Stimulated activated CD8-positive, alpha-beta memory T cell treated with anti-CD3 and anti-CD28 coated beads, Interleukin-4, amount 100 ng/mL, for 48 hours (primary cell): ENCODE measurements at places on chromosomes 11 and 22.
A peak's percentile ranks its signal among the peaks of the same experiment; 100 is the strongest.

DNA sequence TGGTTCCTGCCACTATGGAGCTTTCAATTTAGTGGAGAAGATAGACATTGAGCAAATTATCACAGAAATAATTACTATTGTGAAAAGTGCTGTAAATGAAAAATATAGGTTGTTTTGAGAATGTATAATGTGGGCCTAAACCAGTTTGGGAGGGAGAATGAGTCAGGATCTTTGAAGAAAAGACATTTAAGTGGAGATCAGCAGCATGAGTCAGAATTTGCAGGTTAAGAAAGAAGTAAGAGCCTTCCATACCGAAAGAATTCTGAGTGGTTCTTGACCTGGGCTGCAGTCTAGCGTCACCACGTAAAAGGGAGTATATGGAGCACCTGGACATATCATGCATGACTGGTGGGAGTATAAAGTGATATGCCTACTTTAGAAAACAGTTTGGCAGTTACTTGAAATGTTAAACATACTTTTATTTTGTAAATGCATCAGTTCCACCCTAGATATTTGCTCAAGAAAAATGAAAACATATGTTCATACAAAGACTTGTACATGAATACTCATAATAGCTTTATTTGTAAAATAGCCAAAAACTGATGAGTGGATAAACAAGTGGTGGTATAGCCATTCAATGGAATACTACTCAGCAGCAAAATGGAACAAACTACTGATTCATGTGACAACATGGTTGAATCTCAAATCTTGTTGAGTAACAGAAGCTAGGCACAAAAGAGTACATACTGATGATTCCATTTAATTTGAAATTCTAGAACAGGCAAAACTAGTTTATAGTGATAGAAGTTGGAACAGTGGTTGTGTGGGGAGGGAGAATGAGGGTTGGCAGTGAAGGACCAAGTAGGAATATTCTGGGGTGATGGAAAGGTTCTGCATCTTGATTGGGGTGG, 99.2 kb downstream of the STIM1 start:
- no peak for DNase-seq

DNA sequence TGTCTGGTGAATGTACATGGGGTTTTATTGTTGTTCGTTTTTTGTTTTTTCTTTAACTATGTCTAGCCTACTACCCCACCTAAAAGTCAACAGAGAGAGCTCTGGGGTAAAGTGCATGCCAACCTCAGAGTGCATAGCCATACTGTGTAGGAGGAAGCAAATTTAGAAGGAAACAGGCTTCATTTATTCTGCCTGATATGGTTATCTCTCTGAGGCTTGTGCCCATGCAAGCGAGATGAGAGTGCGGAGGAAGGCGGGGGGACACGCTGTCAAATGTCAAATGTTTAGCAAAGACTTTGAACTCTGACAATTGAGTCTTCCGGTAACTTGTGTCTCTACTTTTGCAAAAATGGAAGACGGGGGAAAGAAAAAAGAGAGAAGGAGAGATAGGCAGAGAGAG, 295.5 kb downstream of the ETS1 start:
- peak; percentile 72 for DNase-seq

GRCh38 chr22:48004936-48005335, 1242.5 kb downstream of the TBC1D22A start:
- no peak for DNase-seq

DNA sequence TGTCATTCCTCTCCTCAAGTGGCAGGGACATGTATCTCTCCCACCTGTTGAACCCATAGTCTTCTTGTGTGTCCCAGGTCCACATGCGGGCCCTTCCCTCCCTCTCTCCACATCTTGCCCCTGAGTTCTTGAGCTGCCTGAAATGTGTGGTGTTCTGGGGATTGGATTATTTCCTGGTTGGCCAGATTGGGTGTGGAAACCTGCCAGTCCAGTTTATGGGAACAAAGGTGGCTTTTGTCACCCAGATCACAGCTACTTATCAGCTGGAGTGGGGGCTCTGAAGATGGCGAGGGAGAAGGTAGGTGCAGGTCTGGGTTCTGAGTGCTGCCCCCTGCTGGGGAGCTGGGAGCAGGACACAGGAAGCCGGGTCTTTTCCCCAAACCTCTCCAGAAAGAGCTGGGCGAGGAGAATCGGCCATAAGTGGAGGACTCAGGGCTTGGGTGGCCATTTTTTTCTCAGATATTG, 14.2 kb downstream of the DTX4 start:
- DNase-seq: peak; percentile 73

DNA sequence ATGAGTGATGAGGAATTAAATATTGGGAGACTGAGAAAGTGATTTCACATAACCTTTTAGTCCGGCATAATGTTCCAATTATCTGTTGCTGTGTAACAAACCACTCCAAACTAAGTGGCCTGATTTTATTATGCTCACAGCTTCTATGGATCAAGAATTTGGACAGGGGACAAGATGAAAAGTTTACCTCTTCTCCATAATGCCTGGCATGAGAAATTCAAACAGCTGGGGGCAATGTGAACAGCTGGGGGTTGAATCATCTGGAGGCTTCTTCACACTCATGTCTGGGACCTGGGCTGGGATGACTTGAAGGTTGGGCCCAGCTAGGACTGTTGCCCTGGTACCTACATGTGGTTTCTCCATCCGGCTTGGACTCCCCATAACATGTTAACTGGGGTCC, 99.4 kb upstream of the DRD2 start:
- DNase-seq: no peak

DNA sequence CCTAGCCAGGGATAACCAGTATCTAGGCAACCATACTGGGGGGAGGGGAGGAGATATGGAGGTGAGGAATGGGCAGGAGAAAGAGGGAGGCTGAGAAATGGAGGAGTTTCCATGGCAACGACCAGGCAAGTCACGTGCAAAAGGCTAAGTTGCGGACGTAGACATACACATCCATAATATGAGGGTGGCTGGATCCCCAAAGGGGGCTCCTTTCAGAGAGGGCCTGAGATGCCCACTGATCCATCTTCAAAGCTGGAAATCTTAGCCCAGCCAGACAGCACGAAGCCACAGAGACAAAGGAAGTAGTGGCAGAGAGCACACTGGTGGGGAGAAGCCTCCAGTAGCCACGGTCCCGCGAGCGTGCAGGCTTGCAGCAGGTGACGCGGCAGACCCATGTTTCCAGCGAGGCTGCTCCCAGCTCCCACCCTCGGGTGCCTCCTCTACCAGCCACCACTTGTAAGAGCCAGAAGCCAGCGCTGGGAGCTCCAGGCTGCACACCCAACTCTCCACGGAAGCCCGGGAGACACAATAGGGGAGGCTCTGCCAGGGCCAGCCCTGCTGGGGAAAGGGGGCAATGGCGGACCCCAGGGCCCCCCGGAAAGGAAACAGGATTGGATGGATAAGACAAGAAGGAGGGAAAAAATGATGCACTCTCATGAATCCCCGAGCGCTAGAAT, 938 bp downstream of the FXYD6 start:
- DNase-seq: peak; percentile 42

DNA sequence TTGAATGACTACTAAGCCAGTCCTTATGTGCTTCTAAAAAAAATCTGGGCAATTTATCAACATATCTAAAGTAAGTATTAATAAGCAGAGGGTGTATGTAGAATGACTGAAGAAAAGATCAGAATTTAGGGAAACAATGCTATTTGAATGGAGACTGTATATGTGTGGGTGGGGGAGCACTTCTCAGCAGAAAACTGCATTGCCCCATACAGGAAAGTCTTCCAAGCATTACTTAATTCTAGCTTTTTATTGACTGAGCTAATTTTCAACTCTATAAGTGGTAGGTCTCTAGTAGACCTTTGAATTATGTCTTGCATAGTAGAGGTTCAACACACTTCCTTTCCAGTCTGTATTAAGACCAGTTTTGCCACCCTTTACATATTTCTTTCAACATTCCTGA, 41.7 kb downstream of the CASP12 start:
- DNase-seq: no peak

GRCh38 chr11:38950867-38951266, 2352.8 kb upstream of the RAG2 start:
- DNase-seq: no peak

- DNase-seq: peak; percentile 23
These were observed 74.9 kb downstream of the MORC2 start for GRCh38 chr22:30893434-30894370.

GRCh38 chr22:21069375-21069774, 23.6 kb downstream of the LRRC74B start:
- no peak for DNase-seq

GRCh38 chr11:113814181-113814580, 34.6 kb downstream of the CLDN25 start:
- no peak for DNase-seq

DNA sequence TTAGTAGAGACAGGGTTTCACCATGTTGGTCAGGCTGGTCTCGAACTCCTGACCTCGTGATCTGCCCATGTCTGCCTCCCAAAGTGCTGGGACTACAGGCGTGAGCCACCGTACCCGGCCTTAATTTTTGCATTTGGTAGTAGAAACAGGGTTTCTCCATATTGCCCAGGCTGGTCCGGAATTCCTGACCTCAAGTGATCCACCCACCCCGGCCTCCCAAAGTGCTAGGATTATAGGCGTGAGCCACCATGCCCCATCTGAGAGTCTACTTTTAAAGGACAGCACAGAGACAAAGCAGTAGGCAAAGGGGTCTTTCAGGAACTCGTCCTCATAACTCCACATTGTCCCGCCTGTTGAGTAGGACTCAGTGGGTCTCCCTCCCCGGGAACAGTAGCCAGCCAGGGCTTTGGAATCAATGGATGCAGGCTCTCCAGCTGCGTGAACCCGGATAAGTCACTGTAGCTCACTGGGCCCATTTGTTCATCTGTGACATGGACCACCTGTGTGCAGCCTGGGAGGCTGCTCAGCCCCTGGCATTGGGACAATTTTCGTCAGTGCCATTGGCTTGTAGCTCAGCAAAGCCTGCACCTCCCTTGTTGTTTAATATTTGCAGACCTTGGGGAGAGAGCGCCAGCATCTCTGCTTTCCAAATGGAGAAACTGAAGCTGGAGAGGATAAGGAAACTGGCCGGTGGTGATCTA, 86.1 kb downstream of the ARHGAP8 start:
- no peak for DNase-seq

DNA sequence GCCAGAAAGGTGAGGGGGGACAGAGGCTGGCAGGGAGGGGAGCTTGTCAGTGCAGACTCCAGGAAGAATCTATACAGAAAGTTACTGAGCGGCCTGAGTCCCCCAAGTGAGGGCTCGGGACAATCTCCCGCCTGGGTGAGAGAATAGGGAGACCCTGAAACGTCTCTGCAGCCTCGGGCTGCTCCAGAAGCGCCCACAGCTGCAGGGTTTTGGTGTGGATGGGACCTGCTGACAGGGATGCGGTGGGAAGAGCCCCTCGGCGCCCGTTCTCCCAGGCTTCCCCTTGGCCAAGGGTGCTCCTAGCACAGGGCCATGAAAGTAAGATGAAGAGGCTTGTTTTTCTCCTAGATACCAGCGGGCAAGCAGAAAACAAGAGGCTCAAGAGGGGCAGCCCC, 743 bp upstream of the RCE1 start:
- peak; percentile 26 for DNase-seq

GRCh38 chr11:15935373-15935772, 421.0 kb downstream of the SOX6 start:
- DNase-seq: no peak

DNA sequence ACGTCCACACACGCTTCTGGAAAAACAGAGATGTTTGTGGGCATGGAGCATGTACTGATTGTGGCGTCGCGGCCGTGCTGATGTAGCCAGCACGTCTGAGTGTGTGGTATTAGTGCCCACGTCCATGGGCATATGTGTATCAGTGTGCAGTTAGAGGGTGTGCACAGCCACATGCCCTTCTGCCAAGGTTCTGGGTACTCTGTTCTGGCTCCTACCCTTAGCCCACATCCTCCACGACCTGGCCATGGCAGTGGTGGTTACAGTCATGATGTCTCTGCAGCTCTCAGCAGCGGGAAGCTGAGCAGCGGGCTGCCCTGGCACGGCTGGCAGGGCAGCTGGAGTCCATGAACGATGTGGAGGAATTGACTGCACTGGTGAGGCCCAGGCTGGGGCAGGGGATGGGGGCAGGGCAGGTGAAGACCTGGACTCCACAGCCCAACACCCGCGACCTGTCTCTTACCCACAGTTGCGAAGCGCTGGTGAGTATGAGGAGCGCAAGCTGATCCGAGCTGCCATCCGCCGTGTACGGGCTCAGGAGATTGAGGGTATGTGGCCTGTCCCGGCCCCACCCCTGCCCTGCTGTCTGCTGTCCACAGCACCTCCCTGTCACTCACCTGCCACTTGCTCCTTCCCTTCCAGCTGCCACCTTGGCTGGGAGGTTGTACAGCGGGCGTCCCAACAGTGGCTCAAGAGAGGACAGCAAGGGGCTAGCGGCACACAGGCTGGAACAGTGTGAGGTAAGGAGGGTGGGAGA, 7.3 kb downstream of the SMTN start:
- no peak for DNase-seq

GRCh38 chr11:100240025-100240539, 447.0 kb upstream of the ARHGAP42 start:
- DNase-seq: no peak
